Activated CD8-positive, alpha-beta T cell treated with anti-CD3 and anti-CD28 coated beads, Interleukin-2, amount 10 ng/mL, durations not matched to agents 7 days and 5 days (primary cell): ENCODE measurements at places on chromosomes 6 and 20. TPM values are rescaled to one million over a fixed set of nuclear protein-coding genes. Genes with fewer than 3 reads are reported as not detected.

GRCh38 chr20:53409447-53409717 is 184.3 kb downstream of the ZNF217 start:
- DNase-seq = no peak

GRCh38 chr6:148467926-148468325 is 125.3 kb downstream of the SASH1 start:
- DNase-seq = no peak

- no peak for DNase-seq
These were observed 25.7 kb downstream of the SNX3 start for GRCh38 chr6:108235127-108235526.

- peak; percentile 36 for DNase-seq
These were observed 104.3 kb downstream of the SLC23A2 start for GRCh38 chr20:4896971-4897497.

DNA sequence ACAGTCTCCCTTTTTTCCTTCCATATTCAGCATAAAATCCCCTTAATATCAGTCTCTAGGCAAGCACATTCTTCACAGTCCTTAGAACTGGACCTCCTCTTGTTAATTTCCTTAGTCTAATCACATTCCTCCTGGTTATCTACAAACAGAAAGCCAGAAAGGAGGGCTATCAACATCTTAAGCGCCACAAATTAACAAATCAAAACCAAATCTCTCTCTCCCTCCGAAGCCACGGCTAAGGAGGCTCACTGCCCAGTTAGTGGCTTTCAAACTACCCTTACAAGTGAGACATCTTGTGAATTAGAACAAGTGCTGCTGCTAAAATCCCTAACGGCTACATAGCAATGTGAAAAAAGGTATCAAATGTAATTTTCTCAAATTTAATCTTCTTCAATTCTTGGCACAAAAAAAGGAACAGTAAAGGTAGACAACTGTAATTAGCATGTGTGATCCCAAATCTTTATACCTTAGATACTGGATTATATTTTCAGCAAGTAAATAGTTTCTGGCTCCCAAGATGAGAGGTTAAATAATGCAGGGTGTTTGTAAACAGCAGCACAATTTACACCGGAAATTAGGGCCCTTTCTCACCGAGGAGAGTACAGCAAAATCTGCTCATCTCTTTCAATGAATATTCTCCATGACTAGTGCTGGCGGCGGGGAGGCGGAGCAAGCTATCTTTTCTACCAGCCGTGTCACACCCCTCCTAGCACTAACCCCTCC is 1.4 kb upstream of the TRIM39 start:
- peak; percentile 91 for DNase-seq

DNA sequence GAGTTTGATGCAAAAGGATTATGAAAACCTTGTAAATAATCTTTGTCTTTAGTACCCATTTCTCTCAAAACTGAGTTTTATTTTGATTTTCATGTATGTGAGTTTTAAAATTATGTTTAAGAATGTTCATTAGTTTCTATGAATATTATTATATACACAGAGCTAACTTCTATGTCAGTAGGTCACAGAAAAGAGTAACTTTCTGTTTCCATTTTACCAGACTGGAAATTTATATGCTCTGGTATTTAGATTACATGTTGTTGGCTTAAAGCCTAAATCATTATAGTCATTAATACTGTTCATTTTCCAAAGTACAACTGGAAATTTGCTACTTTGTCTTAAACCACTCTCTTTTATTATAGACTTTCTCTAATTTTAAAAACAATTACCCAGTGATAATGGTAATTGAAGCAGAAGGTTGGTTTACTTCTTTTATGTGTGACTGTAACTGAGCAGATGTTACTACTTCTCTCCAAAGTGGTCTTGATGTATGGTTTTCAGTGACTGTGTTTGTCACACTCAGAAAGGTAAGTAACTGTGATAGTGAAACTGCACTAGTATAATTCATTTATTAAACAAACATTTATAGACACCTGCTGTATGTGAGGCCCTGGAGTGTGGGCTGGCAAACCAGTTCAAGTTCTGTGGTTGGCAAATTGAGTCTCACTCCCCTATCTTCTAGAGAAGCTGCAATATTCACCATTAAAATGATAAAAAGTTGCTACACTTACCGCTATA is 13.2 kb downstream of the CRYBG1 start:
- DNase-seq = no peak

GRCh38 chr6:7939184-7939863 is 28.7 kb upstream of the TXNDC5 start:
- DNase-seq = no peak

The APMAP gene
- 44.0 TPM for total RNA-seq

The PPP1R3G gene
- 0.11 TPM for total RNA-seq

The FOXO3 gene
- 12.2 TPM for total RNA-seq

The ESR1 gene
- total RNA-seq = 0.47 TPM

The THEMIS gene
- total RNA-seq = 144 TPM
